NCI-H1092 treated with DMSO at 0.1 percent for 48 hours (cell line): ENCODE measurements at places on chromosomes 11 and 22.
A peak's percentile ranks its signal among the peaks of the same experiment; 100 is the strongest.

- no peak for DNase-seq
These were observed 11.0 kb upstream of the PLAAT2 start for GRCh38 chr11:63573881-63574855.

GRCh38 chr11:111416231-111416960, 37.3 kb upstream of the POU2AF1 start:
- DNase-seq, result no peak

GRCh38 chr11:204587-205109, 2.6 kb downstream of the BET1L start:
- no peak for DNase-seq

GRCh38 chr11:3982431-3982830, 112.2 kb upstream of the RRM1 start:
- no peak for DNase-seq

- DNase-seq, result no peak
These were observed 23.7 kb downstream of the HTR3B start for GRCh38 chr11:113928311-113928710.

GRCh38 chr22:28882545-28882877, 861 bp upstream of the ZNRF3 start:
- DNase-seq, result no peak

GRCh38 chr11:121700968-121701367, 248.2 kb upstream of the SORL1-AS1 start:
- DNase-seq, result no peak

GRCh38 chr11:122241566-122241965, 125.6 kb upstream of the BLID start:
- no peak for DNase-seq

DNA sequence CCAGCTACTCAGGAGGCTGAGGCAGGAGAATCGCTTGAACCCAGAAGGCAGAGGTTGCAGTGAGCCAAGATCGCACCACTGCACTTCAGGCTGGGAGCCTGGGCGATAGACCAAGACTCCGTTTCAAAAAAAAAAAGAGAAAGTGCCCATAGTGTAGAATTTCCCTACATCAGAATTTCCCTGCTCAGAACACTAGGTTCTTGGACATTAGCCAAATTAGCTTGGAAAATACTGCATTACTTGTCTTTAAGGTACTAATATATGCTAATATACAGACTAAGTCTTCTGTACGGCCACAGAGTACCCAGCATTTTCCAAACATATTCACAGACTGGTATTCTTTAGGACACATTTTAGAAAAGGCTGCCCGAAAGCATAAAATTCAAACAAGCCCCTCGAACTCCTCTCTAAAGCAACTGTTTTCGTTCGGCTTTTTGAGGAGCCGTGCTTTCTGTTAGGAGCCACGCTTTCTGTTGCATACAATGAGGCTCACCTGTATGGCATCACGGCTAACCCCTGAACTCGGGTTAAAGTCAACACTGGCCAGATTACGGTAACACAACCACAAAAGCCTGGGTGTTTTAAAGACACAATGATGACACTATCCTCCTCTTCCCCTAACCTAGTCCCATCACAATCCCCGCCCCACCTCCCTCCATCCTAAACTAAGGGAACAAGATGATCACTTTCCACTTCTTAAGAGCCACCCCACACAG, 18.4 kb downstream of the TNKS1BP1 start:
- no peak for DNase-seq

- no peak for DNase-seq
These were observed 559 bp downstream of the SNX19 start for GRCh38 chr11:130915603-130916237.

- no peak for DNase-seq
These were observed 13.4 kb downstream of the PACSIN2 start for GRCh38 chr22:43001271-43002201.

DNA sequence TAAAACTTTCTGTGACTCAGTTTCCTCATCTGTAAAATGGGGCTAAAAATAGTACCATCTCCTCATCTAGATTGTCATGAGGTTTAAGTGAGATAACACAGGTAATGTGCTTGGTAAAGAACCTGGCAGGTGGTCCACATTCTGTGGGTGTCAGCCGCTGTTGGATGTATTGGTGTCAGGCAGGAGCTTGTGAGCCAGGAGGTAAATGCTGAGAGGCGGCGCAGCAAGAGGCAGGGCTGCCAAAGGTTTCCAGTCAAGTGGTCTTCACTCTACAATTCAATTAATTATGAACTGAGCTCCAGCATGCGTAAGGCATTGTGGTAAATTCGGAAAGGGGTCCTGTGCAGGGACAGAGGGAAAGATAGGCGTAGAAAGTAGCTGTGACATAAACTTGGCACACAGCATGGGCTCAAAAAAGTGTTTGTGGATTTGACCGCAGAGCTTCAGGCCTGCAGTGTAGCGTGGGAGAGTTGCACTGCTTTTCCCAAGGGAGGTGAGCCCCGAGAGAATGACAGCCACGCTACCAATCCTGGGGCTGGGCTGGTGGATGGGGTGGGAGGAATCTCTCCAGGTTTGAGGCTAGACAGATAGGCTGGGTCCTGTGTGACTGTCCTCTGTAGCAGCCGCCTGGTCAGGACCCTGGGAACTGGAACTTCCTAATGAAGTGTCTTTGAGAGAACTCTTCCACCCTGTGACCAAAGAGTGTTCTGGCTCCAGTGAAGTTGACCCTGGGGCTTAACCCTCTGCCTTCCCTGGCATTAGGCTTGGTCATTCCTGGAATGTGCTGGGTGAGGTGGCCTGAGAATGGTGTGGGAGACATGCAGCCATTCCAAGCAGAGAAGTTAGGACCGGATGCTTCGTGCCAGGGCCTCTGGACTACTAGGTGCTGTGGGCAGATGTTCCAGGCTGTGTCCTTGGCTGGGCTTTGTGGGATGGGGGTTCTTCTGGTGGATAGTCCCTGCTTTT, 122.4 kb downstream of the FEZ1 start:
- no peak for DNase-seq

DNA sequence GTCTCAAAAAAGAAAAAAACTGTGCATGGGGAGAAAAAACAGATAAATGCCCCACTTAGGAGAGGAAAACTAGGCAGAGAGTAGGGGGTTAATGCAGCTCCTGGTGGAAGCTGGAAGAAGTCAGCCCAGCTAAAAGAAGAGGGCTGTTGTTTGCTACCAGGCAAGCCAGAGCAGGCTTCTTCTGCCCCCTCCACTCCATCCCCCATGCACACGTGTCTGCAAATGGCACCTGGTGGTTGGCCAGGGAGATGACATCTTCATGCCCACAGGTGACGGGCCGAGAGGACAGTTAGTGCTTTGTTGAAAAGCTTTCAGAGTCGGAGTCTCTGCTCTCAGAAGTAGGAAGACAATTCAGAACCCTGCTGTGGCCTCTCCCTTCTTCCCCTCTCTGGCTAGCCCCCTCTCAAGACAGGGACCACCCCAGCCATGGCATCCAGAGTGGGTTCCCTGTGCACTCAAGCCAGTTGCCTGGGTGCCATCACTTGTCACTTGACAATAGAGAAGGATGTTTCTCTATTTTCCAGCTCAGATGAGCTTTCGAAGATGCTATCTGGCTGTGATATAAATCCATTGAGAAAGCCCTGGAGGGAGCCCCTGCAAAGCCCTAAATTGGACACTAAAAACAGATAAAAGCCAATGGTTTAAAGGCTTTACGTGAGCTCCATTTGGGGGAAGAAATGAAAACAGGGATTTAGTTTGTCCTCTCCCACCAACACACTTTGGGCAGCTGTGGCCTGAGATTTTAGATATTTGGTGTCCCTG, 142.0 kb downstream of the TRIM29 start:
- no peak for DNase-seq

- DNase-seq, result no peak
These were observed 22.3 kb downstream of the CBX7 start for GRCh38 chr22:39130152-39130704.

DNA sequence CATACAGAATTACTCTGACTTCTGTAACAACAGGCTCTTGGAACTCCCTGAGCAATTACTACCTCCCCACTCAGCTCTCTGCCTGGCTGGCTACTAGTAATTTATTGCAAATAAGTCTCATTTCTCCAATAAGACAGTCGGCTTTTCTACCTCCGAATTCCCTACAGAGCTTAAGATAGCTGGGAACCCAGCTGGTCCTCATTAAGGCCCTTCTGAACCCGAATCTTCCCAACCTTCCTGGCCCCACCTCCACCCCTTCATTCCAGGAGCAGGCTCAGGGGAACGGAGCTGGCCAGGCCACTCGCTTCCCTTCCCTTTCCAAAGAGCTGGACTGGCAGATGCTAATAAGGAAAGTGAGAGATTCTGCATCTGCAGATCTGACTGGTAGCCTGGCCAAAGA, 21.6 kb downstream of the TMPRSS5 start:
- no peak for DNase-seq

DNA sequence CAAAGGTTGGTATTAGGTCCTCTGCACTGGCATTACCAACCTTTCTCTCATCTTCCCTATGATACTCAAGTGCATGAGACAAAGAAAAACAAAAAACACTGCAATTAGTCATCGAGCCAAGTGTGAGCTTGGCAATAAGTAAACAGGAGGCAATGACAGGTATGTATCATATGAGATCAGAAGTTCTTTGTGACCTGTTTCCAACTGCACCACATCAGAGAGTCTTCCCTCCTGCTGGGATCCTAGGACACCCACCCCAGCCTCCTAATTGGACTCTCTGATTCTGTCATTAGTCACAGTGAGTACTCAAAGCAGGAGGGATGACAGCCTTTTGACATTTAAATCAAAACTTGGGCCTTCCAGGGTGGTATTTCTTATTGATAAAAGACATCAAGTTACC, 7.8 kb upstream of the JAML start:
- DNase-seq, result no peak

DNA sequence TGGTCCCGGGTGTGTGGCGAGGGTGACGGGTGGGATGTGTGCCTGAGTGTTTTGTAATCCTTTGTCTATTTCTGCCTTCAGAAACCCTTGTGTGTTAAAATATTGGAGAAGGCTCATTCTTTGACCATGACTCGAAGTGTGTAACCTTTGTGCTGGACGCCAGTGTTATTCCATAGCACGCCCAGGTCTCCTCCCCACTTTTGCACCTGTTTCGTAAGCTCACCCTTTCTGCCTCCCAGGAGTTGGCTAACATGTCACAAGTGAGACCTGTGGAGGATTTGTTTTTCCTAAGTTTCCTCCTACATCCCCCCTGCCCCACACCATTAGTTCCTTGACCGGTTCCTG, 382 bp downstream of the C11orf54 start:
- DNase-seq, result peak; percentile 88

GRCh38 chr11:46298699-46299433, 21.4 kb downstream of the CREB3L1 start:
- no peak for DNase-seq

GRCh38 chr11:17098038-17098437, 20.6 kb upstream of the RPS13 start:
- no peak for DNase-seq

- DNase-seq, result no peak
These were observed 49.1 kb downstream of the XKR3 start for GRCh38 chr22:16776080-16776479.

DNA sequence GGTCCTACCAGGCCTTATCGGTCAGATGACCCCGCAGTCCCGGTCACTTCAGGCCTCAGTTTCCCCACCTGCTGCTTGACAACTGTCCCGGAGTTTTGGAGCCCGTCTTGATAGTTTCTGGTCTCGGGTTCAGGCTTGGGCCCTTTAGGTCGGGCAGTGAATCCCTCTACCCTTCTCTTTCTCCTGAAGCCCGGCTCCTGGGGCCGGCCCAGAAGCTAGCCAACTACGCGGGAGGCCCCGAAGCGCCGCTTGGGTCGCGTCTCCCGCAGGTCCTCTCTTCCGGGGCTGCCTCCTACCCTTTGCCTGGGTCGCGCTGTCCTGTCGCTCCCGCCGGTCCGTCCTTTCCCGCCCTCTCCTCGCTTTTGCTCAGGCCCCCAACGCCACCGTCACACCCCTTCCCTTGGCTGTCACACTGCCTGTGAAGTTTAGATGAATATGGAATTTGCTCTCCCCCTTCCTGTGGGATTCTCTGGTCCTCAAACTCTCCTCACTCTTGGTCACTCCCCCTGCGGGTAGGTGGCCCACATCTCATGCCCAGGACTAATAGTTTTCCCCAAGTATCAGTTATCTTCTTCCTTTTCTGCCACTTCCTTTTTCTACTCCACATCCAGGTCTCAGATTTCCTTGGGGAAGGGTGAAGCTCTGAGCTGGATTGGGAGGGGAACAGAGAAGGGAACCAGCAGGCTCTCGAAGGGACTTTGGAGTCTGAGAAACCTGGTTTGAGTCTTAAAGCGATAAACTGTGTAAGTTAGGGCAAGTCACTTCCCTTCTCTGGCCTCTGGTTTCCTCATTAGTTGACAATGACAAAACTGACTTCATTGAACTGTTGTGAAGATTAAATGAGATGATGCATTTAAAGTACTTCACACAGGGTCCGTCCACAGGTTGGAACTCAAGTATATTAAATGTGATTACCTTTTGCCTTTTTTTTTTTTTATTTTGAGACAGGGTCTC, 790 bp downstream of the RAB1B start:
- peak; percentile 47 for DNase-seq

- no peak for DNase-seq
These were observed 41.0 kb downstream of the GLYATL1 start for GRCh38 chr11:58980159-58980843.

- DNase-seq, result no peak
These were observed 179.6 kb downstream of the CTTN start for GRCh38 chr11:70577948-70578347.

DNA sequence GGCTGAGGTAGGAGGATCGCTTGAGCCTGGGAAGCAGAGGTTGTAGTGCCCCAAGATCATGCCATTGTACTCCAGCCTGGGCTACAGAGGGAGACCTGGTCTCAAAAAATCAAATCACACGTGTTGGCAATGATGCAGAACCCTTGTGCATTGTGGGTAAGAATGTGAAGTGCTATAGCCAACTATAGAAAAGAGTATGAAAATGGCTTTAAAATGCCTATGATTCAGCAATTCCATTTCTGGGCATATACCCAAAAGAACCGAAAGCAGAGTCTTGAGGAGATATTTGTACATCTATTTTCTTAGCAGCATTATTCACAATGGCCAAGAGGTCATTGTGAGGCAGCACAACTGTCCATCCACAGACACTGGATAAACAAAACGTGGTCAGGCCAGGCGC, 2.6 kb upstream of the FADS3 start:
- DNase-seq, result no peak

- no peak for DNase-seq
These were observed 1176.7 kb upstream of the CNTN5 start for GRCh38 chr11:97844016-97844415.

DNA sequence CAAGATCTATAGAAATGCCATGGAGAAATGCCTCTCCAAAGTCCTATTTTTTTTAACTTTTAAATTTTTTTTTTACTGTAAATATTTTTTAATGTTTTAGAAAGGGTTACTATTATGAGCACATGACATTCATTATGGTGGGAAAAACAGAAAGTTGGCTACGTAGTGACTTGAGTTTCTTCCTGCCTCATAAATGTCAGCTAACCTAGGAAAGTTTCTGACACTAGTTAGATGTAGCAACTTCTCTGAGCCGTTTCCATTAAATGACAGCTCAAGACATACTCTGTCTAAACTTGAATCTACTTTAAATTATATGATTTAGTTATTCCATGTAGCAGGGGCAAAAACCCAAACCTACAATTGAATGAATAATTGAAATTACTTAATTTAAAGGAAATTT, 18.4 kb upstream of the CTSC start:
- DNase-seq, result no peak

DNA sequence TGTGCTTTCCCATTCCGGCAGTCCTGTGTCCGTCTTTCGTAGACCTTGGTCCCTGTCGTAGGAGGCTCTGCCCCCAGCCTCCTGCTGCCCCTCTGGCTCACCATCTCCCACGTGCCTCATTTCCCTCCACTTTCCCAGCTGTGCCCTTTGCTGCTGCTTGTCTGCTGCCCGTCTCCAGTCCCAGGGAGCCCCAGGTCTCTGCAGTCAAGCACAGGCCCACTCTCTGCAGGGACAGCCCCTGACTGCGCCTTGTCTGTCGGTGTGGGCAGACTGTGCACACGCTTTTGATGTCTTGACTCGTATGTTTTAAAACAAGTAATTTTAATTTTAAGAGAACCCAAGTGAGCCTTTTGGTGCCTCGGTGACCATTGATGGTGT, 12.4 kb downstream of the DGCR8 start:
- no peak for DNase-seq
